ENCODE measurements at places on chromosomes 1 and 21. TPM values are rescaled to one million over a fixed set of nuclear protein-coding genes. Genes with fewer than 3 reads are reported as not detected.
A peak's percentile ranks its signal among the peaks of the same experiment; 100 is the strongest.

DNA sequence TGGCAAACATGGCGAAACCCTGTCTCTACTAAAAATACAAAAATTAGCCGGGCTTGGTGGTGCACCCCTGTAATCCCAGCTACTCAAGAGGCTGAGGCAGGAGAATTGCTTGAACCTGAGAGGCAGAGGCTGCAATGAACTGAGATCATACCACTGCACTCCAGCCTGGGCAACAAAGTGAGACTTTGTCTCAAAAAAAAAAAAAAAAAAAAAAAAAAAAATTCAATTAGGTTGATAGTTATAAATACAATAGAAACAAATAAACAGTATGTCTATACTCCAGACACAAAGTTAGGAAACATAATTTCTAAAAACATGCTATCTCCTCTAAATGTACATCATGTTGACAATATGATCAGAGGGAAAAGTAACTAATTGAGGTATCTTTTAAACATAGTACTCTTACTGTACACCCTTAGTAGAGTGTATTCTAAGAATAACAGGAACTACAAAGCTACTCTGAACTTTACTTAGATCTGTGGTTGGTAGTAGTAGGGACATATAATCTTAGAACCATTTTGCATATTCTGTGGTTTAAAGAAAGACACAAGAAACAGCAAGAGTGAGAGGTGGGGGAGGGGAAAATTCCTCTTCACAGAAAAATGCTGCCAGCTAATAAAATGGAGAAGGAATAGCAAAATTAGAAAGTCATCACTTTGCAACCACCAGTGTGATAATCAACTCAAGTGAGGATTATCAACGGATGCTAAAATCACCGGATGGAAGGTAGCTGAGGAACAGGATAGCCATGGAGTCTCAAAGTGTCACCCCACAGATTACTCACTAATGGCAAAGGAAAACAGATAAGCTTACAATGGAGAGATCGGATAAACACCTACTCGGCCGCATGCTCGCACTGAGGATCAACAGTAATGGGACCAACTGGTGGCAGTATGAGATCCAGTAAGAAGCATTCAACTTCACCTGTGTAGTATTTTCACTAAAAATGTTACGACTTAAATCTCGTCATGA is 35.0 kb downstream of the MTOR start:
- no peak for DNase-seq

- no peak for DNase-seq
Observed at GRCh38 chr1:171277534-171277933, 29.2 kb downstream of the FMO1 start.

GRCh38 chr1:57361516-57361915 is 62.3 kb downstream of the DAB1 start:
- DNase-seq: no peak

- DNase-seq: no peak
Observed at GRCh38 chr1:89254658-89255287, 17.9 kb downstream of the GBP5 start.

DNA sequence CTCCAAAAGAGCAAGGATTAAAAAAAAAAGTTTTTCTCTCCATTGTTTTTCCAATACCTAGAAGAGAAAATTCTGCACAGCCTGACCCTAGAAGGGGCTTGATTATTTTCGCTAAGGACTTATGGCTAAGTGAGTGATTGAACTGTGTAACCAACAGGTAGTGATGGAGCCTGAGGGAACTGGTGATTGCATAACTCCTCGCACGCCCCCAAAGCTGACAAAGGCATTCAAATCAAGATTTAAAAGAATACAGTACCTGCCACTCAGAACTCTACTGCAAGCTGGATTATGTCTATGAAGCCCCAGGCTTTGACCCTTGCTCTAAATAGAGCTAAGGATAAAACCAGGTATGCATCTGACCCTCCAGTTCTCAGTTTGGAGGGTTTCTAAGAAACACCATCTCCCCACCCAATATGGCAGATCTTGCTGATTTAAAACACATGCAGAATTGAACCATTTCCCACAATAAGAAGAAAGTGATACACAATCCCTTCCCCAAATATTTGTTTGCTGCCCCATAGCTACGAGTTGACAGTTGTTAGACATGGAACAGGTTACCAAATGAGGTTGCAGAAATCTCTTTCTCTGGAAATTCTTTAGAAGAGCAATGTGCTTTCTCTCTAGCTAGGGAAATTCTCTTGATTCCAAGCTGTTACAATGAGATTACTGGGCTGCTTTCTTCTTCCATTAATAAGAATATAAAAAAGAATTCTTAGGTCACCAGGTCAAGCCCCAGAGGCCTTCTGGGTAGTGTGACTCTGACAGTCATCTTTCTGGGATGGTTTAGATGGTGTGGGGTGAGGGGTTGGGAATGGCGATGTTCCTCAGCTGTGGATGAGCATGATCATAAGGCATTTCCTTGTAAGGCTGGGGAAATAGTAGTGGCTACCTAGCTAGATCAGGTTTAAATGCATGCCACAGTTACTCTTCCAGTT is 35.1 kb downstream of the FGGY start:
- no peak for DNase-seq

DNA sequence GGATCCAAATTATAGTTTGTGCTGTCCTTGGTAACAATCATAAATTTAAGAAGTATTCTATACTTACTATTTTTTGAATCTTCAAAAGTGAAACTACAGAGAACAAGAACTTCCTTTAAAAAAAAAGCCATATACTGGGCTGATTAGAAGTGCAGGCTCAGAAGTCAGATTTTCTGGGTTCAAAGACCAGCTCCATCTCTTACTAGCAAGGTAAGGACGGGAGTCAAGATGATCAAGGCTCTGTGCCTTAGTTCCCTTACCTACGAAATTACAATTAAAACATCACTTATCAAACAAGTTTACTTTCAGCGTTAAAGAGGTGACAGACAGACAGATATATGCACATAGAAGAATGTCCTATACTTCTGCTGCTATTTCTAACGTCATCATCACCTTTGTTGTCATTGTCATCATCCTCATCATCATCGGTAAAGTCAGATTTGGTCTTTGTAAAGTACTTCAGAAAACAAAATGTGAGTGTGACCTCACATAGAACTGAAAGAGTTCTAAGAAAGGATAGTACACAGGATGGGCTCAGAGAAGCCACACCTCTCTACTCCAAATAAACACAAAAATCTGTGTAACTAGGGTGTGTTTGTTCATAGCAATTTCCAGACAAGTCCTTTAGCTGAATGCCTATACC is 178.7 kb downstream of the VAV3 start:
- DNase-seq: no peak

- DNase-seq: no peak
Observed at GRCh38 chr21:14383596-14384180, 742 bp upstream of the HSPA13 start.

GRCh38 chr1:96703186-96703585 is 18.4 kb upstream of the PTBP2 start:
- no peak for DNase-seq

DNA sequence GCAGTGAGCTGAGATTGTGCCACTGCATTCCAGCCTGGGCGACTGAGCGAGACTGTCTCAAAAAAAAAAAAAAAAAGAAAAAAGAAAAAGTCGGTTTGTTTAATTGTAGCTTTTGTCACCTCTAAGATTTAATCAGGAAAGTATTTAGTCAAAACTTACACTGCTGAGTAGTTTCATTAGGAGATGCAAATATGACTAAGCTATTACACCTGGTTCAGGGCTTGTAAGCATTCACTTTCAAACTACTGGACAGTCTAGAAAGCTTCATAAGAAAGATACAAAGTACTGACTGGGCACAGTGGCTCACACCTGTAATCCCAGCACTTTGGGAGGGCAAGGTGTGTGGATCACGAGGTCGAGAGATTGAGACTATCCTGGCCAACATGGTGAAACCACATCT is 75.9 kb upstream of the CACYBP start:
- DNase-seq: no peak

DNA sequence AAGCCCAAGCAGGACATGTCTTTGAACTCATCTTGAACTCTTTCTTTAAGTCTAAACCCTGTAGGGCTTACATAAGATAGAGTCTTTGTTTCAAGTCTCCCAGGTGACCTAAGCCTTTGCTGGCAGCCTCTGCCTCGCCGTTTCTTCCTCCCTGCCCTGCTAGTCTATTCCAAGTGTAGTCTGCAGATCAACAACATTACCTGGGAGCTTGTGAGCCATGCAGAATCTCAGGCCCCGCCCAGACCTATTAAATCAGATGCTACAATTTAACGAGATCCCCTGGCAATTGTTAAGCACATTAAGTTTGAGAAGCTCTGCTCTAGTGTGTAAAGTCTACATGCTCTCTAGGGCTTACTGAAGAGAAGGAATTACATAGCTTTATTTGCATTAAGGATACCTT is 271.6 kb downstream of the PBX1 start:
- DNase-seq: no peak

PTAFR gene
- polyA plus RNA-seq: 1.7 TPM

- no peak for DNase-seq
Observed at GRCh38 chr21:39341249-39341923, 7.5 kb downstream of the HMGN1 start.

GRCh38 chr1:19462781-19463503 is 22.4 kb downstream of the CAPZB start:
- no peak for DNase-seq

DNA sequence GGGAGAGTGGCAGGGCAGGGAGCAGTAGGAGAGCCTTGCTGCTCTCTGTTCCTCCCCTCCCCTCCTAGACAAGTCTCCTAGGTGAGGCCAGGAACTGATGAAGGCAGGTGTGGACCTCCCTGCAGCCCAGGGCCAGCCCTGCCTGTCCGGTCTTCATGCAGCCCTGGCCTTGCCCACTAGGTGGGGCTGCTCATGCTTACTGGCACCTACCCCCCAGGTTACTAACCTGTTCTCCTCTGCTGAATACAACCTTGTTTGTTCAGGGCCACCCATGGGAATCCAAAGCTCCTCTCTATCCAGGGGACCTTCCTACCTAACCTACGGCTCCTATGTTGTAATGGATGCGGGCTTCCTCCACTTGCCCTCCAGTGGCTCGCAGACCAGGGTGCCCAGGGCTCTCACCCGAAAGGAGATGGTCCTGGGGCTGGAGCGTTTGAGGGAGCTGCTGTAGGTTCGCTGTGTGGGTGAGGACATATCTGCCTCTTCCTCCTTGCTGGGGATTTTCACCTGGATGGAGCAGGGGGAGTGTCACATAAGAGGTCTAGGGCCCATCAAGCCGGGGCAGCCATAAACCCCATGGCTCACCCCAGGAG is 7.9 kb upstream of the TNNT2 start:
- peak; percentile 74 for DNase-seq

GRCh38 chr1:183417772-183418491 is at the start of gene NMNAT2:
Gene NMNAT2, minus strand, starts transcription at chr1:183418380. Its CDS starts 113 bp downstream, at chr1:183418267.
- no peak for DNase-seq

DNA sequence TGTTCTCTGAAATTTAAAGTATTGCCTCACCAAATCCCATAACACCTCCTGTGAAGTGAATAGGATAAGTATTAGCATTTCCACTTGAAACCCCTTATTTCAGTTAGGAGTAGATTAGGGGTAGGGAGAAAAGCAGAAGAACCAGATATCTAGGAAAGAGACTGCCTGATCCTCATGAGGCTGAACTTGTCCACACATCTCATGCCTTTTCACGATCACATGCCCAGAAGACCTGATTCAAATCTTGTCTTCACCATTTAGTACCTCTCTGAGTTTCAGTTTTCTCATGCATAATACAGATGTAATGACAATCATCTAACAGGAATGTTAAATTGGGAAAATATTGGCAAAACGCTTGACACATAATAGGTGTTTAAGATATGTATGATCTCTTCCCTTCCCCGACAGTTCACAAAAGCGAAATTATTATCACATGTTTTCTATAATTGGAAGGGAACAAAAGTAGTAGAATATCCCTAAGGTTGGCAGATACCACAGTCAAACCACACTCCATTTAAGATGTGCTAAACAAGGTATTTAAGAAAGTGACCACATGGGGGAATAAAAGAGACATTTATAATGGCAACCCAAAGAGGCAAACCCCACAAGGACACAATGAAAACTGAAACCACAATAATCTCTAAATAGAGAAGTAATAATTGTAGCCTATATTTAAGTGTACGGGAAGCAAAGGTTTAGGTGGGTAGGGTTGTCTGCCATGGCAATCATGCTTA is 25.2 kb downstream of the GFI1 start:
- DNase-seq: no peak

DNA sequence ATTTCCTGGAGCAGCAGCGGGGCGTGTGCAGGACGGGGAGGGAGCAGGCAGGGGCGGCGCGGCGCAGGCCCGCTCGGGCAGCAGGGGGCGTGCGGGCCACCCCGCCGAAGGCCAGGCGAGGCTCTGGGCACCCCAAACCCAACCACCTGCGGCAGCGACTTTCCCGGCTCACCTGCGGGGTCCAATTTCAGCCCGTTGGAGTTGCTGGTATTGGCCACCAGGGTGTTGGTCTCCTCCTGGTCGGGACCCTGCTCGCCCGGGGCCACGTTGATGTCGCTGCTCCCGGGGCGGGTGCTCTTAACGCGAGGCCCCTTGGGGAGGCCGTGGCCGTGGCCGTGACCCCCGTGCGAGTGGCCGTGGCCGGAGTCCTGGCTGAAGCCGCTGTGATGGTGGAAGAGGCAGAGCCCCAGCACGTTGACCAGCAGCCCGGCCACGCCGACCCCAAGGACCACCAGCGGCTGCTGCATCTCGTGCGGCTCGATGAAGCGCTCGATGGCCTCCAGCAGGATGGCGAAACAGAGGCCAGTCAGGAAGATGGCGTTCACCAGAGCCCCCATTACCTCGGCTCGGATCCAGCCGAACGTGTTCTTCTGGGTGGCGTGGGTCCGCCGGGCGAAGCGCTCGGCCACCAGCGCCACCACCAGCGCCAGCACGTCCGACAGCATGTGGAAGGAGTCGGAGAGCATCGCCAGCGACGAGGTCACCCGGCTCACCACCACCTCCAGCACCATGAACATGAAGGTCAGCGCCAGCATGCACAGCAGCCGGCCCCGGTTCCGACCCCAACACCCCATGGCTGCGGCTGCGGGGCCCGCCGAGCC is 932 bp downstream of the SLC30A1 start:
- peak; percentile 75 for DNase-seq

TNFAIP8L2 gene
- 3.8 TPM for polyA plus RNA-seq

FCRL1 gene
- polyA plus RNA-seq: 0.47 TPM

DNA sequence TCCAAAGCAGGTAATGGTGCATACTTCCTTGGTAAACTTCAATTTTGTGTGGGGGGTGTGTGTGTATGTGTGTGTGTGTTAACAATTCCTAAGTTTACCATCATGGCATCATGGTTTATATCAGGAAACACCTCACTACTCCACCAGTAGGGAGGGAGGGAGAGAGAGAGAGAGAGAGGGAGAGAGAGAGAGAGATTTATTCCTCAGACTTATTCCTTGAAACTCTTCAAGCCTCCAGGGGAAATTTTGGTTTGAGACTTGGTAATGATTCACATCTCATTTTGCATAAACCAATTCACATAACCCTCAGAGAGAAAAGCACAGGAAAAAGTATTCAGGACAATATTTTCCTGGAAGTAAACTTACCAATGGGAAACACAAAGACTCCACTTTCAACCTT is 115.0 kb downstream of the TTLL7 start:
- DNase-seq: no peak

DNA sequence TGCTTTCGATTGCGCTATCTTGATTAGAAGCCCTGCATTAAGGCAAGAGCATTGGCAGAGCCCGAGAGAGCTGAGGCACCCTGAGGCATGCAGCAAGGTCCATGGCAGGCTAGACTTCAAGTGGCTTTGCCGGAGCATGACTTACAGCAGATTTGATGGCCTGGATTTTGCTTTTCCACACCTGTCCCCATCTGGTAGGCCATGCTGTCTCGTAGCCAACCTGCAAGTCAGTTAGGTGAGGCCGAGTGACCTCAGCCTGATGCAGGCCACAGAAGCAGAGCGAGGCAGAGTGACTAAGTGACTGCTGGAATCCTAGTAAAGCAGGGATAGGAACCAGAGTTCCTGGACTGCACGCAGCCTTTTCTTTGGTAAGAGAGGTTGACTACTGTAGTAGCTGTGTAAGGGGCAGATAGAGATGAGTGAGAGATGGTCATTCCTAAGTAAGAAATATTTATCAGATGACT is 148.9 kb downstream of the PBX1 start:
- DNase-seq: no peak
